ENCODE measurements at places on chromosomes 2 and 18. TPM values are rescaled to one million over a fixed set of nuclear protein-coding genes. Genes with fewer than 3 reads are reported as not detected.

- no peaks in the 10 kb centered on the region for H3K27me3 ChIP-seq
- H3K27ac ChIP-seq, result no peak overlapping the region
- no peak for DNase-seq
- no peaks in the 10 kb centered on the region for H3K36me3 ChIP-seq
- H3K4me3 ChIP-seq, result no peak overlapping the region
Observed at GRCh38 chr2:67948506-67948905, 114.3 kb downstream of the C1D start.

- no peak overlapping the region for H3K4me3 ChIP-seq
- H3K4me1 ChIP-seq, result peaks cover 4% of the 10 kb centered on the region
- H3K36me3 ChIP-seq, result peaks cover 23% of the 10 kb centered on the region
- DNase-seq, result no peak
- no peak overlapping the region for H3K27ac ChIP-seq
Observed at GRCh38 chr18:26074246-26074645, 16.2 kb downstream of the SS18 start.

GRCh38 chr2:33678436-33678835, 79.3 kb upstream of the FAM98A start:
- no peak for DNase-seq
- H3K27me3 ChIP-seq, result no peaks in the 10 kb centered on the region
- H3K27ac ChIP-seq, result no peak overlapping the region
- no peaks in the 10 kb centered on the region for H3K36me3 ChIP-seq

DNA sequence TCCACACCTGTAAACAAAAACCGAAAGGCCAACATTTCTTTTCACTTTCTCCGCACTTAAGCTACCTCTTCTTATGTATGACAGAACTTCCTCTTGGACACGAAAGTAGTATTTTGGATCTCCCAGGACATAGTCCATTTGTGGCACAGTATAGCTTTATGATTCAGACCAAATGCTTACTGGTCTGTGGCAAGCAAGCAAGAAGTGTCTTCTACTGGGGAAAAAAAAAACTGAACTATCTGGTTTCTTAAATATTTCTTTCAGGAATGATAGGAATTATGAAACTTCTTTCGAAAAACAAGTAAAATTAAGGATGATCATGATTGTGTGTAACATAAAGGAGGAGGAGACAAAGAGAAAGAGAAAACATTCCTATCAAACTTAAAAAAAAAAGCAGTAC, 33.6 kb downstream of the SRBD1 start:
- H3K27me3 ChIP-seq, result no peaks in the 10 kb centered on the region
- no peak overlapping the region for H3K27ac ChIP-seq
- no peak for DNase-seq
- no peaks in the 10 kb centered on the region for H3K4me1 ChIP-seq

DNA sequence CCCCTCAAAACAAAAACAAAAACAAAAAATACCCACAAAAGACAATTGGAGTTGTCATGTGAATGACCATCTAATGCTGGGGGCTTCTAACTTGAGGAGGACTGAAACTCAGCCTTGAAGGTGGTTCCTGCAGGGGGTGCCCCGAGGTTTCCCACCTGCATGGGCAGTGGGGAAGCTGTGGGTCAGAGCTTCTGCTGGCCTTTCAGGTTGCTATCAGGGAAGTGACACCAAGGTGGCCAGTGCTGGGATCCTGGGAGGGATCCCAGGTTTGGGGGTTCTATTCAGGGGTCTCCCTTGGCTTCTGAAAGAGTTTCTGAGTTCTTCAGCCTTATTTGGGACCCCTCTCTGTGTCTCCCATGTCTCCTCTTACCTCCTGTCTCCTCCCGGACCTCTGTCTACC, 62.8 kb downstream of the LDLRAD4 start:
- H3K4me3 ChIP-seq, result no peak overlapping the region
- no peaks in the 10 kb centered on the region for H3K27me3 ChIP-seq
- peaks cover 78% of the 10 kb centered on the region for H3K4me1 ChIP-seq

DNA sequence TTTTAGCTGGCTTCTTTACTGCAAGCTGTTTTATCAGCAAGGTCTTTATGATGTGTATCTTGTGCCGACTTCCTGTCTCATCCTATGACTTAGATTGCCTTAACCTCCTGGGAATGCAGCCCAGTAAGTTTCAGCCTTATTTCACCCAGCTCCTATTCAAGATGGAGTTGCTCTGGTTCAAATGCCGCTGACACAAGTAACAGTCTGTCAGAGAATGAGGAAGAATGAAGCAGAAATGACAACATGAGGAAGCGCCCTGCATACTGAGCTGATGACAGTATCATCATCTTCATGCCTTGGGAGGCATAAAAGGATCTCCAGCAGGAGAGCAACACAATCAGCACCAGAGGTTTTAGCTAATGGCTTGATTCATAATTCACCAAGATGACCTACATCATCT, 309.4 kb downstream of the NBAS start:
- H3K27me3 ChIP-seq, result no peaks in the 10 kb centered on the region
- H3K36me3 ChIP-seq, result no peaks in the 10 kb centered on the region
- H3K27ac ChIP-seq, result no peak overlapping the region
- no peaks in the 10 kb centered on the region for H3K4me1 ChIP-seq
- H3K4me3 ChIP-seq, result no peak overlapping the region

GRCh38 chr2:40032650-40033319, 253.7 kb upstream of the THUMPD2 start:
- DNase-seq, result no peak
- no peaks in the 10 kb centered on the region for H3K4me1 ChIP-seq

GRCh38 chr2:10908195-10908594, 3.5 kb upstream of the KCNF1 start:
- no peaks in the 10 kb centered on the region for H3K36me3 ChIP-seq
- peaks cover 5% of the 10 kb centered on the region for H3K27me3 ChIP-seq
- no peak for DNase-seq

DNA sequence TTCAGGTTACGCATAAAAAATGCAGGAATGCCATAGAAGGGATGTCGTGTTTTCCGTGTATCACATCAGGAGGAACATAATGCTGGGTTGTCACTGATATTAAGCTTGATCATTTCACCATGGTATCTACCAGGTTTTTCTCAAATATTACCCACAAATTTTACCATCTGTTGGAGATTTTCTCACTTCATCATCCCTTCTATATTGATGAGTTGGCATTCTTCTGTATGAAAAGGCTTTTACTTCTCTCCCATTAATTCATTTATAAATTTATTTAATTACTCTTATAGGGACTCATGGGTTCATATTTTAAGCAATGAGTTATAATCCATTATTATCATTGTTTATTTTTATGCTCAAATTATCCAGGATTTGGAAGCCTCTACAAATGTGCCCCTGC, 608.2 kb downstream of the EPHA4 start:
- no peaks in the 10 kb centered on the region for H3K4me1 ChIP-seq
- no peaks in the 10 kb centered on the region for H3K27me3 ChIP-seq
- no peaks in the 10 kb centered on the region for H3K36me3 ChIP-seq

DNA sequence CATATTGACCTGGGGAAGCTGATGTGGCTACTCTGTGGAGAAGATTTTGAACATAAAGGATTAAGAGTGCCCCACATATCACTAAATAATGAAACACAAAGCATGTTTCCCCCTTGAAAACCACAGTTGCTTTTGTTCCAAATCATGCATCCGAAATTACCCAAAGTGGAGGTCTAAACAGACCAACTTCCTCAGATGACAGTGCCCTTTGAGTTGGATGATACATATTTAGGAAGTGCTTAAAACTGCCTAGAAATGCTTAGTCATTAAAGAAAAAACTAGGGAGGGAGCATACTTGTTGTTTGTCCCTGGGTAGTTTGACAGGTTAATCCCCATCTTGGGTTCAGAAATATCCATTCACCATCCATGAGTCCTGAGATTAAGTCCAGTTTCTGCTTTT, 1070.3 kb downstream of the SUCLG1 start:
- no peak for DNase-seq
- no peaks in the 10 kb centered on the region for H3K27me3 ChIP-seq
- H3K27ac ChIP-seq, result no peak overlapping the region

- DNase-seq, result no peak
- H3K27ac ChIP-seq, result no peak overlapping the region
- H3K4me1 ChIP-seq, result no peaks in the 10 kb centered on the region
Observed at GRCh38 chr2:176702131-176702530, 432.9 kb downstream of the MTX2 start.

Gene ERICH2
- not detected for total RNA-seq

Gene PRSS56
- total RNA-seq, result not detected

Gene CFAP65
- not detected for total RNA-seq

Gene MALL
- not detected for total RNA-seq

Gene MERTK
- total RNA-seq, result 0.64 TPM

Gene ZBTB7C
- not detected for total RNA-seq
